Sciatic nerve (tissue), 2 donors: ENCODE measurements at places on chromosomes 2 and 18.

DNA sequence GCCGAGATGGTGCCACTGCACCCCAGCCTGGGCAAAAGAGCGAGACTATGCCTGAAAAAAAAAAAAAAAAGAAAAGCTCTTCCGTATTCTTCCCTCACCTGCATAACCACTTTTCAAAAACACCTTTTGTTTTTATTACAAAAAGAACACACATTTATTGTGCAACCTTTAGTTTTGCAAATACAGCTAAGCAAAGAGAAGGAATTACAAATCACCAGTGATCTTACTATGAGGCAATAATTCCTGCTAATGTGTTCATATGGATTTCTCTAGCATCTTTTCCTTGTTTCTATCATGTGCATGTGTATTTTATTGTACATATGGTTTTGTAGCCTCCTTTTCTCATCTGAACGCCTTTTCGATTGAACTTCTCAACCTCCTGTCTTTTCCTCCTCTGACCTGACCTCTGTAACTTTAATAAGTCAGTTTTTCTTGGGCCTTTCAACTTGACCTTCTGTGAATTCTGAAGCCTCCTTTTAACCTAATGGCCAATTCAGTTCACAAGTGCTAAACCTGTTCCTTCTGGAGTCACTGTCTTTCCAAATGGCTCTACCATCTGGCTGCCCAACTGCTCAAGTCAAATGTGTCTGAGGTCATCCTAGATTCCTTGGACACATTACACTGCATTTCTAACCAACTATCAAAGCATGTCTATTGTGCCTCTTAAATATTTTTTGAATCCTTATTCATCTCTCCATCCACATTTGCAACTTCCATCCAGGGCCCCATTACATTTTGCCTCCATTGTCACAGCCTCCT, 59.1 kb upstream of the DAPL1 start:
- no peak for DNase-seq

GRCh38 chr18:43744960-43745745, 467.9 kb upstream of the SYT4 start:
- DNase-seq = no peak

DNA sequence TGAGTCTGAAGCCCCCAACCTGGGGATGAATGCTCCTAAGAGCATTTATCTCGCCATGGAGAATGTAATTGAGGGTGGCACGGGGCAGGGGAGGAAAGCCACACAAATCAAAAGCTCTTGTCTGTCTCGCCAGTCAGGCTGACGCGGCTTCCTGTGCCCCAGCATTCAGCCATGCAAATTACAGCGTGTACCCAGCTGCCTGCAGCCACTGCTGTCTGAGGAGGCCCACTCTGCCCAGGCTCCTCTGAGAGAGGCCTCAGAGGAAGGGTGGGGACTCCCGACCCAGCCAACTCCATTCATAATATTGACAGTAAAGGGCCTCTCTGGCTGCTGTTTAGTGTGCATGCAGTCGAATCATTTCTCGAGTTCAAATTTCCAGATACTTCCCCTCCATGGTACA, 22.0 kb downstream of the SMAD7 start:
- no peak for DNase-seq

- no peak for DNase-seq
These were observed 410.1 kb upstream of the TCF4 start for GRCh38 chr18:55998071-55998522.

DNA sequence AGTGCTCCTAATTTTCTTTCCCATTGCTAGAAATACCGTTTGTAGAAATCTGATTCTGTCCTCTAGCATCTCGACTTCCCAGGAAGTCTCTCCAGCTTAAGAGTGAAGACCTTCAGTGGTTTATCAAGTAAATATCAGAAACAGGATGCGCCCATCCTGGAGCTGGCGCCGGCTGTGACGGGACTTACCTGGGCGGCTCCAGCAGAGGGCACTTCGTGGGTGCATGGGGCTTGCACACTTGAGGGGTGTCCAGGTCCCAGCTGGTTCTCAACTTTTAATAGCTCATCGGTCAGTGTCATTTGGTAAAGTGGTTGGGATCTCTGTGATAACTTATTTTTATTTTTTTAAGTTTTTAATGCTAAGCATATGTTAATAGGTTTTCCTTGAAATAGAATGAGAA, 167.0 kb upstream of the TPO start:
- no peak for DNase-seq

DNA sequence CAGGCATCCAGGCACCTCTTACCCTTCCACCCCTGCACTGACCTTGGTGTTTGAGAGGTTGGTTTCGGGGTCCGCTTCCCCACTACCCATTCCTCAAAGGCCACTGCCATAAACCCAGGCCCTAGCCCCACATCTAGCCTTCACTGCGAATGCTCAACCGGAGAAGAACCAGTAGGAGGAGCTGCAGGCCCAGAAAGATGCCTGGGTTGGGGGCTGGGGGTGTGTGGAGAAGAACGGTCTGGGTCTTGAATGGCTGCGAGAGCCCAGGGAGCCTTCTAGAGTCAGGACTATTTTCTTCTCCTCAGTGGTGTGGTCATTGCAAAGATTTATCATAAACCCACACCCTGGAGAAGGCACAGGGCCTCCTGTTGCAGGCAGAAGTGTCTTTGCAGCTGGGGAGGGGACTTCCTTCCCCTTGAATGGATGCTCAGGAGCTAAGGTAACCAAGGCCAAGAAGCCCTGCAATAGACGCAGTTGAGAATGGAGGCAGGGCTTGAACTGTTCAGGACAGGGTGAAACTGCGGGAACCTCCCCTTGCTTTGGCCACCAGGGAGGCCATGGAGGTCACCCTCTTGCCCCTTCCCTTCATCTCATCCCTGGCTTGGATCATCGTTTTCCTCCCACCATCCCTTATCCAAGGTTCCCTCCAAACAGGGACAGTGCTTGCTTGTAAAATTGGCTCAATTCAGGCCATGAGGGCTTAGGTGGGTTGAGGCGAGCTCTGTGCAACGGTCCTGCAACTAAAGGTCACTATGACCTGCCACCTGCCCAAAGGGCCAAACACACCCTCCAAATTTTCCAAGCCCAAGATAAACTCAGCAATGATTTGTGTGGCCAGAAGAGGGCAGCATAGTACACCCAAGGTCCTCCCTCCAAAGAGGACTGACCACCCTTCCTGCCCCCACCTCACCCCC, 20.9 kb downstream of the THNSL2 start:
- no peak for DNase-seq
